ENCODE measurements at places on chromosomes 12 and 14. TPM values are rescaled to one million over a fixed set of nuclear protein-coding genes. Genes with fewer than 3 reads are reported as not detected.

Gene IGF1
- 22.7 TPM for total RNA-seq

Gene RPL6
- 1,742 TPM for total RNA-seq

Gene BDKRB1
- 0.36 TPM for total RNA-seq

Gene AQP6
- 0.49 TPM for total RNA-seq

Gene C12orf60
- total RNA-seq: 1.1 TPM

Gene PSME1
- total RNA-seq: 166 TPM

Gene CCDC177
- not detected for total RNA-seq

Gene FSCB
- total RNA-seq: not detected

Gene LTBP2
- 12.5 TPM for total RNA-seq

Gene ZNF384
- 28.8 TPM for total RNA-seq

Gene APPL2
- 15.3 TPM for total RNA-seq

Gene L2HGDH
- total RNA-seq: 6.3 TPM

Gene DIP2B
- 19.6 TPM for total RNA-seq

Gene CELA1
- not detected for total RNA-seq

Gene CLECL1
- total RNA-seq: not detected

Gene TSPAN19
- not detected for total RNA-seq

Gene P3H3
- total RNA-seq: 69.8 TPM

Gene TAS2R9
- not detected for total RNA-seq

Gene SLCO1B1
- not detected for total RNA-seq

Gene PDE3A
- total RNA-seq: 90.0 TPM

Gene KRT77
- total RNA-seq: not detected

Gene RPGRIP1
- total RNA-seq: not detected

Gene TMEM121
- total RNA-seq: 7.4 TPM

Gene PIK3C2G
- total RNA-seq: 0.71 TPM

Gene TAS2R42
- not detected for total RNA-seq

Gene GPATCH2L
- 76.4 TPM for total RNA-seq

Gene TCL1B
- not detected for total RNA-seq

Gene DDX24
- total RNA-seq: 147 TPM

Gene BLTP3B
- total RNA-seq: 34.6 TPM
